Hypothalamus (tissue), 51 donors: ENCODE measurements at places on chromosomes 11 and 22.

- DNase-seq = no peak
These were observed 633.6 kb downstream of the OPCML start for GRCh38 chr11:132898676-132899075.

DNA sequence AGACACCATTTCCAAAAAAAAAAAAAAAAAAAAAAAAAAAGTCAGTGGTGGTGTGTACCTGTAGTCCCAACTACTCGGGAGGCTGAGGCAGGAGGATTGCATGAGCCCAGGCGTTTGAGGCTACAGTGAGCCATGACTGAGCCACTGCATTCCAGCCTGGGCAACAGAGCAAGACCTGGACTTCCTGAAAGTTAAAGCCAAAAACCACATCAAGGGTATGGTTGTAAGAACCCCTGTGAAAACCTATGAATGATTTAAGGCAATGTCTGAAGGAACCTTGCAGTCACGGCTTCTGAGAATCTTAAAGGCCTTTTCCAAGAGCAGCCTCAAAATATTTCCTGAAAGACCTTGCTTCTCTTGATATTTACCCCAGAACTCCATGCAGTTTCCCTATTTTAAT is 30.5 kb upstream of the MSANTD2 start:
- no peak for DNase-seq

GRCh38 chr11:105618343-105618955 is 8.6 kb downstream of the GRIA4 start:
- DNase-seq = no peak

DNA sequence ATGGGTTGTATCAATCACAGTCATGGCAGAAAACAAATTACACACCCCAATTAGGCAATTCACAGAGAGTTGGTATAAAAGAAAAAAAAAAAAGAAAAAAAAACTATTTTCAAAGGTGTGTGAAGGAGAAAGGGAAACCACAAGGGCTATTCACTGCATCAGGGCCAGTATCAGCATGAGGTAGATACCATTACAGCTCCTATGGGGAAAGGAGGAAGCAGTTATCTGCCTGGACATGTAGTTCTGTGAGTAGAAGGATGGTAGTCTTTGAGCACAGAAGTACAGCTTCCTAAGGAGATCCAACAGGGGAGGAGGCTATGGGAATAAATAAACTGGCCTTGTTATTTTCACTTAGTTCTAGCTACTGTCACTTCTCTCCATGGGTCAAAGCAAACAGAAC is 746.1 kb downstream of the LUZP2 start:
- DNase-seq = no peak

DNA sequence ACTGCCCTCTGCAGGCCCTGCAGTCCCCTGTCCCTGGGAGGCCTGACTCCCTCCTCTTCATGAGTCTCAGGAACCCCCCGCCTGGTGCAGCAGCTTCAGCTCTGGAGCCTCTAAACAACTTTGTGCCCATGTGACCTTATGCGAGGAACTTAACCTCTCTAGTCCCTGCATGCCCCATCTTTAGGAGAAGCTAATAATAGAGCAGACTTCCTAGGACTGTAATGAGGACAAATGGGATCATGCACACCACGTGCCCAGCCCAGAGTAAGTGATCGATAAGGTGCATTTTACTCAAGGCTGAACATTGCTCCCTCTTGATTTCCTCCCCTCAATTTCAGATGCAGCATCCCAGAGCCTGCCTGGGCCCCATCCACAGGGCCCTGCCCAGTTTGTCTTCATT is 19.0 kb downstream of the KCNJ4 start:
- no peak for DNase-seq

GRCh38 chr22:22612516-22612915 is 31.9 kb upstream of the GGTLC2 start:
- DNase-seq = no peak
